Hepatic stellate cell (primary cell): ENCODE measurements at places on chromosomes 1 and 21.

GRCh38 chr1:18560692-18561091, 70.0 kb upstream of the PAX7 start:
- no peak for DNase-seq

- no peak for DNase-seq
These were observed 11.4 kb upstream of the MNDA start for GRCh38 chr1:158819461-158820443.

- no peak for DNase-seq
These were observed 55.7 kb downstream of the CAPZB start for GRCh38 chr1:19429611-19430010.

- no peak for DNase-seq
These were observed 866 bp upstream of the SORT1 start for GRCh38 chr1:109398343-109399225.

DNA sequence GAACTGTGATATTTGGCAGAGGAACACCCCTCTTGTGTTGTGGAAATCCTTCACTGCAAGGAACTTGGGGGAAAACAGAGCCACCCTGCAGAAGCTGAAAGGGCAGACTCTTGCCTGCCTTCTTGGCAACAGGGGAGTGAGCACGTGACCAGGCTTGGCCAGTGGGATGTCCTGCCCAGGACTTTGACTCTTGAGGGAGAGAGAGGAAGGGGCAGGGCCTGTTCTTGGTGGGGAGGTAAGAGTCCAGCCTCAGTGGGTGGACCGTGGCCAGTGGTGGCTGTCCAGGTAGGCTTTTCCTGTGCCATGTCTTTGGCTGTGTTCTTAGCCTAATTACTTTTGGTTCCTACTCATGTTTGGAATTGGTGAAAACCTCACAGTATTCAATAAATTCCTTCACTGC, 8.6 kb upstream of the AK2 start:
- no peak for DNase-seq

DNA sequence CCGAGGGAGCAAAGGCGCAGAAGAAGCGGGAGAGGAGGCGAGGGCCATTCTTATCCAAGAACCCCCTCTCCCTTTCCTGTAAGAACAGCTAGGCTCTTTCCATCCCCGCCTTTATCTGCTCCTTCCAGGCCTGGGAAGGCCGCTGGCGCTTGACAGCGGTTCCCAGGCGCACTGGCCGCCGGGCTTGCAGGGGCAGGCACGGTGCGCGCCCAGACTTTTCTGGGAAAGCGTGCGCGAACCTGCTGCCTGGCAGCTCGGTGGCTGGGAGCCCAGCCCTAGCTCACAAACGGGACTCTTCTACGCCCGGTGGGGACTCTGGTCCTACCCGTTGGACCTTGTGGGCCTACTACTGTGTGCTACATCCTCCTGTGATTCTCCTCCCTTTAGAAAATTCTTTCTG, 8.8 kb upstream of the IFNLR1 start:
- DNase-seq, result no peak

- DNase-seq, result no peak
These were observed 78.0 kb downstream of the USP1 start for GRCh38 chr1:62514746-62515423.

DNA sequence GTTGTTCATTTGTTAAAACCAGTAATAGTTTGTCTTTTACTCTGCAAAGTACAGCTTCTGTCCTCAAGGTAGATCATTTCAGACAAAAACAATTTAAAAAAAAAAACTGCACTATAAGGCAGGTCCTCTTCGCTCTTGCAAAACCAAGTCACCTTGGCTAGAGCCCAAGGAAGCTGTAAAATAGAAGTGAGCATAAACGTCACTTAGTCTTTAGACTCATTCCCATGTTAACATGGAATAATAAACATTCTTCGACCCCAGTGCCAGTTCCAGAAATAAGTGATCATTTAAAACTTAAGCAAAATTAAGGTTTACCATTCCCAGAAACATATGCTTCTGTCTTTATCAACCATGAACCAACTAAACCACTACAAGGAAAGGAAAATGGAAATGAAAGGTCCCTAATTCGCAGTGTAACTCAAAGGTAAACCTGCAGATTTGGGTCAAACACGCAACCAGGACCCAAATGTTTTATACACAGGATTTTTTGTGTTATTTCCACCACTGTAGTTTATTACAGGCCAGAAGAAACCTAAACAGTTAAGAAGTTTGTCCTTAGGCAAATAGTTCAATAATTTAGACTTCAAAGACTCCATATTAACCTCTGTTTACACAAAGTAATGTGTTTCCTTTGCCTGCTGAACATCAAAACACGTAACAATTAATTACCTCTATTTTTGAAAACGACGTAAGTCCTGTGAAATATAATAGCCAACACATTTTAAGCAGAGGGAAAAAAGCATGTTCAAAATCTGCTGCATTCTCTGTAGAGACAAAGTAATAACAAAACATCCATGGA, 54.6 kb downstream of the TGFBR3 start:
- no peak for DNase-seq

DNA sequence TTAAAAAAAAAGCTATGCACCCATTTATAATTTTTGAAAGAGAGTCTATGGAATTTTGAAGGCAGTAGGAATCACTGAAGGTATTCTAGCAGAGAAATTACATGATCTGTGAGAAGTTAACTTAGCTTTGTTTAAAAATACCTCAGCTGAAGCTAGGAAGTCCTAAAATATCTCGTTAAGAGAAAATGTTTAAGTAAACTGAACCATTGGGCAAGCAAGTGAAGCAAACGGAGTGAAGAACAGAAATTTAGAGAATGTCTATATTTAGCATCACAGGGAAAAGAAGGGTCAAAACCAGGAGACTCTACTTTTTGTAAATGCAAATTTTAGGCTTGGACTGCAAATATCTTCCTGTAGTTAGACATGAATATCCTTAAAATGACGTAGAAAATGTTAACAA, 230.8 kb downstream of the HMCN1 start:
- DNase-seq, result no peak

DNA sequence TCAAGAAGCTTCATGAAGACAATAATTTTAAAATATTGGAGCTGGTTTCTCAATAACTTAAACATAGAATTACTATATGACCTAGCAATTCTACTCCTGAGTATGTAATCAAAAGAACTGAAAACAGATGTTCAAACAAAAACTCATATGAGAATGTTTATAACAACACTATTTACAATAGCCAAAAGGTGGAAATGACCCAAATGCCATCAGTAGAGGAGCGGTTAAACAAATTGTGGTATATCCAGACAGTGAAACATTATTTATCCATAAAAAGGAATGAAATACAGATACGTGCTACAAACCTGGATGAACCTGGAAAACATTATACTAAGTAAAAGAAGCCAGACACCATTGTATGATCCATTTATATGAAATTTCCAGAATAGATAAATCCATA, 62.8 kb upstream of the UBE2U start:
- no peak for DNase-seq

GRCh38 chr1:172005856-172006255, 164.6 kb downstream of the DNM3 start:
- DNase-seq, result no peak

GRCh38 chr1:216804111-216804510, 80.9 kb upstream of the ESRRG start:
- DNase-seq, result no peak

DNA sequence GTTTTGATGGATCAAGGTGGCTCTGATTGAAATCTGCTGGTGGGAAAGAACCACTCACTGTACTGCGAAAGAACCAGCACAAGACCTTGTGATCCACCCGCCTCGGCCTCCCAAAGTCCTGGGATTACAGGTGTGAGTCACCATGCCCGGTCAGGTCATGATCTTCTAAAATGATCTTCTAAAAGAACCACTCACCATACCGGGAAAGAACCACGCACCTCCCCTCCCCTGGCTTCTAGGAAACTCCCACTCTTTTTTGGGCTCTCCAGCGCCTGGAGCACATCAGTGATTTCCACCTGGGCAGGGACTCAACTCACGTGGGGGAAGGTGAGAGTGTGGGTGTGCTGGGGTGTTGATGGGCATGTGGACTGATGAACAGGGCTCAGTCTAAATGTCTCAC, 7.9 kb upstream of the RAB7B start:
- no peak for DNase-seq

DNA sequence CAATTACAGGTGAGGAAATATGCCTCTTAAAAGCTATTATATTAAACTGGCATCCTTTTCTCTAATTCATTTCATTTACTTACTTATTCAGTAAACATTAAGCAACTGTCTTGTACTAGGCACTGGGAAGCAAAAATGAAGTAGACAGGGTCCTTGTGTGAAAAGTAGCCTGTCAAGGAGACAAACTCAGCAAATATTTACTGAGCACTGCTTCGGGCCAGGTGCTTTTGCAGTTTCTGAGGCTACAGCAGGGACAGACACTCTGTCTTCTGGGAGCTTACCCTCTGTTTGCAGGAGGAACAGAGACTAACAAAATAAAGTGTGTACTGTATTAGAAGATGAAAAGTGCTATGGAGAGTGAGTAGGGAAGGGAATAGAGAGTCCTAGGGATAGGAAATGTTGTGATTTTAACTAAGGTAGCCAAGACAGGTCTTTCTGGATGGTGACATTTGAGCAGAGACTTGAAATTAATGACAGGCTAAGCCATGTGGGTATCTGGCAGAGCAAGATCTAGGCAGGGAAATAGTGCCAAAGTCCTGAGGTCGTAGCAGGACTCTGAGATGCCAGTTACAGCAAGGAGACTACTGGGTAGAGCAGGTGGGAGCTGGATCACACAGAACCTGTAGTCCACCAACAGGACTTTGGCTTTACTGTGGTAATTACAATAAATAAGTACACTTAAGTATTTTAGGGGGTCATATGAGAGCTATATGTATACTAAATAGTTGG, 133.0 kb downstream of the ITSN1 start:
- no peak for DNase-seq

GRCh38 chr1:116278541-116278866, 94.5 kb upstream of the ATP1A1 start:
- no peak for DNase-seq

DNA sequence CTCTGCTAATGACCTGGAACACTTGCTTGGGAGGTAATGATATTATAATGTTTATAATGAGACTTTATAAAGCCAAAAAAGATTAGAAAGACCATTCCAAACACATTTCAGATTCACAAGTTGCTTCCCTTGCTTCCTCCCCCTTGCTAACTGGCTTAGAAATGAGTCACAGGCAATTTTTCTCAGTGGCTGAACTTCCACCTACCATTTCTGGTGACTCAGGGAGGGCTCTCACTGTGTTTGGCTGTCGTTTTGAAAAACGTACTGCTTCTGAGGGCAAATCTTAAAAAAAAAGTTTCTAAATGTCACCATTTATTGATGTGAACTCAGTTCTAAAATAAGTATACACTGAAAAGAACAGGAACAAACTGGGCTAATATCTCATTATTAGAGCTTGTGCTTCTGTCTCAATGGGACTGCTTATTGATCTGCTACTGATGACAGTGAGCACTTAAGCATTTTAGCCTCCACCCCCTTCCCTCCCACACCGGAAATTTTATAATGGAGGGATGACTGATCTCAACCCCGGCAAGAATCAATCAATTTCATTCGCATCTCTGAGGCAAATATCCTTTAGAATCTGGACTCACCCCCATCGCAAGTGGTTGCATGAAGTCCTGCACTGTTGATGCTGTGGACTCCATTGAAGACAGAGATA, 278.3 kb downstream of the KCTD3 start:
- DNase-seq, result peak; percentile 47

DNA sequence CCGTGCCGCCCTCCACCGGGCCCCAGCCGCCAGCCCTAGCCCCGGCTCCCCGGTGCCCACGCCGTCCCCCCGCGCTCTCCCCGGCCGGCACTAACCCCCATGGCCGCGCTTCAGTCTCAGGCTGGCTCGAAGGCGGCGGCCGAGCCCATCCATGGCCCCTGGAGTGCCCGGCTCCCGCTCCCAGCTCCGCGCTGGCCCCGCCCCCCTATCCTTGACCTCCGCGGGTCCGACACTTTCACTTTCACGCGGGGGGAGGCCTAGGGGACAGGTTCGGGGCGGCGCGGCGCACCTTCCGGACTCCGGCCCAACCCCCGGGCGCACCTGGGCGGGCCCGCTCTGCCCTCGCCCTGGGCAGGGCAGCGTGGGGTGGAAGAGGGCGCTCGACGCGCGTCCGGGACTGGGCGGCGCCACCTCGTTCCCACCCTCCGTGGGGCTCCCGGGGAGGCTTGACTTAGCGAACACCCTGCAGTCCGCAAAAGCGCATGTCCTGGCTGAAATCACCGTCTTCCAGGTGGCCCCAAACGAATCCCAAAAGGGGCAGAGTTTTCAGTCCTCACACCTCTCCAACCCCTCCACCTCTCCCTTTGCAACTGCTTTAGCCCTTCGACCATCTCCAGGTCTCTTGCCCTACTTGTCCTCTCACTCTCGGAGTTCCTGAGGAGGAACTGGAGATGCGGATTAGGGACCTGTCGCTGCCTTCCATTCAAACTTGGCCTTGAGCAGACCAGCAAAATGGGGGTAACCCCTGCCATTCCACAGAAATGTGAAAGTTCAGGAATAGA, 3.9 kb upstream of the DENND2D start:
- DNase-seq, result no peak

- DNase-seq, result no peak
These were observed 5.6 kb downstream of the MX2 start for GRCh38 chr21:41367301-41367944.

DNA sequence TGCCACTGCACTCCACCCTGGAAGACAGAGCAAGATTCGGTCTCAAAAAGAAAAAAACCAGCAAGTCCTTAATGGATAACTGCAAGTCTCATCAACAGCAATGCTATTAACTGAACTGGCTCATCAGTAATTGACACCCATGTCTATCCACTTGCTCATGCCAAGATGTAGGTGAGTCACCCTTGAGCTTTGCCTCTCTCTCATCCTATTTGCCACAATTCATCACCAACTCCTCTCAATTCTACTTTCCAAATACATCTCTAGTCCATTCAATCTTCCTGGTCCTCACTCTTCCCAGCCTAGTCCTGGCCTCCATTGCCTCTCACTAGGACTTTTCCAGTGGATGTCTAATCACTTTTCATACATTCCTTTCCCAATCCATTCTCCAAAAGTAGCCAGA, 103.7 kb upstream of the PRMT6 start:
- no peak for DNase-seq

- no peak for DNase-seq
These were observed 347.6 kb downstream of the CHRM3 start for GRCh38 chr1:239733995-239734394.

DNA sequence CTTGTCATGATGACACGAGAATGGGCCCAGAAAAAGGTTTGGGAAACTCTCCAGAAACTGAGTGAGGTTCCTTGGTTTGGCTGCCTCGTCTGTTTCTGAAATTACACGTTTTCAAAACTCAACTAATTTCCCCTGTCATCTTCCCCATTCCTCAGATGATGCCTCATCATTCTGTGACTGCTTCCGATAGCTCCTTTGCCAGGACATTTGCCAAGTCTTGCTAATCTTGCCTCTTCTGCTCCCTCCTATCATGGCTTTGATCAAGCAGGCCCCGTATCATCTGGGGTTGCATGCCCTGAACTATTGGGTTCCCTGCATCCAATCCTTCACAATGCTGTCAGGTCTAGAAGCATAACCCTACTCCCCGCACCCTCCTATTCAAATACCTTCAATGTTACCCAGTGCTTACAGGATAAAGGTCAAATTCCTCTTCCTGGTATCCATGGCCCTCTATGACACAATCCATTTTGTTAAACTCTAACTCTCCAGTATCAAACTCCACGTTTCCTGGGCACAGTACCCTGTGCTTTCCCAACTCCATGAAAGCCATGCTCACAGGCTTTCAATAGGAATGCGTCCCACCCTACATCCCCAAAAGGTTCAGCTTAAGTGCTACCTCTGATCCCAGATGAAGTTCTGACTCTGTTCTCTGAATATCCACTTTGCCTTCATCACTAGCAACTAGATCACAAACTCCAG, 22.2 kb upstream of the TMEM200B start:
- DNase-seq, result peak; percentile 74
